ENCODE measurements at places on chromosomes 3 and 15.

GRCh38 chr3:28136607-28137216 lies 104.7 kb upstream of the CMC1 start:
- no peak for DNase-seq

DNA sequence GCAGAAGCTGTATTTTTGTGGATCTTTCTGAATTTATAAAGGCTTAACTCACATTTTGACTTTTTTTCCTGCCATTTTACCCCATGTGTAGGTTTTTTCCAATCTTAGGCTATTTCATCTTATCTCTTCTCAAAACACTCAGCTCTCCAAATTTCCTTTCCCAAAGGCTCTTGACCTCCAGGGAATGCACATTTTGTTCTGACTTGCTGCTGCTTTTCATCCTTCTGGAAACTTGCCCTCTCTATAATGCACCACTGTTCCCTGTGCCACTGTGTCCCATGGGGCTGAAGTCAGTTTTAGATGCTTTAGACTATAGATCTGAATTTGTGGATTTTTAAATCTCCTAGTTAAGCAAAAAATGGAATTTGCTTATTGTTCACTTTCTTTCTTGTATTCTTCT lies 9.1 kb downstream of the PYDC2 start:
- no peak for DNase-seq

- no peak for DNase-seq
These were observed 75.9 kb upstream of the FGF12 start for GRCh38 chr3:192802957-192803899.

DNA sequence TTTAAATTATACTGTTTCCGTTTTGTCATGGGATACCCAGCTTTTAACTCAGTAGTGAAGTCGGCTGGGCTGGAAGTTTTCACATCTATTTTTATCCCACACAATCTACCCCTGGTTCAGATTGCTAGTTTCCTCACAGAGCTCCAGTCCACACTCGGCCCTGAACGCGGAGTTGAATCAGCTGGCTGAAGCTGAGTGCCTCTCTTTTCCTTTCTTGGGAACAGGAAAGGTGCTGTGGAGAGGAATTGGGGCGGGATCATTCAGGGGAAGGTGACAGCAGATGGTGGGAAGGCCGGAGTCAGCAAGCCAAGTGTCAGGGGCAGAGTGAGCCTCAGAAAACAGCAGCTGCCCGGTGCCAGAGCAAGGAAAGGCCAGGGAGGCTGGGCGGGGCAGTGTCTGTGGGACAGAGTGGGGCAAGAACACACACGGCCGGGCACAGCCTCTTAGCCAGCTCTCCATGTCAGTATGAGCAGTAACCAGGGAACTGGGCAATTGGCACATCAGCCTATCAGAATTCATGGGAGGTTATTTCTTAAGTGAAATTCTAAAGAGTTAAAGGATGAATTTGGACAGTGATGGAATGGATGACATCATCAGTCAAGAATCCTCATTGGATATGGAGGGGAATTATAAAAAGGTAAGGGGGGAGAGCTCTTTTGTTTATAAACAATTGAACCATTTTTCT lies 135.7 kb upstream of the IL12A start:
- peak; percentile 51 for DNase-seq

DNA sequence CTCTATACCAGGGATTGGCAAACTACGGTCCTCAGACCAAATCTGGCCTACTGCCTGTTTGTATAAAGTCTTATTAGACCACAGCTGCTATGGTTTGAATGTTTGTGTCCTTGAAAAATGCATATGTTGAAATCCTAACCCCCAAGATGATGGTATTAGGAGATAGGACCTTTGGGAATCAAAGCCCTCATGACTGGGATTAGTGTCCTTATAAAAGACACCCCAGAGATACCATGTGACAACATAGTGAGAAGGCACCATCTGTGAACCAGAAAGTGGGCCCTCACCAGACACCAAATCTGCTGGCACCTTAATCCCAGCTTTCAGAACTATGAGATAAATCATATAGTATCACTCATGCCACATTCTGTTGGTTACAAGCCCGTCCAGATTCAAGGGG lies 7.4 kb downstream of the HMCES start:
- DNase-seq: no peak

DNA sequence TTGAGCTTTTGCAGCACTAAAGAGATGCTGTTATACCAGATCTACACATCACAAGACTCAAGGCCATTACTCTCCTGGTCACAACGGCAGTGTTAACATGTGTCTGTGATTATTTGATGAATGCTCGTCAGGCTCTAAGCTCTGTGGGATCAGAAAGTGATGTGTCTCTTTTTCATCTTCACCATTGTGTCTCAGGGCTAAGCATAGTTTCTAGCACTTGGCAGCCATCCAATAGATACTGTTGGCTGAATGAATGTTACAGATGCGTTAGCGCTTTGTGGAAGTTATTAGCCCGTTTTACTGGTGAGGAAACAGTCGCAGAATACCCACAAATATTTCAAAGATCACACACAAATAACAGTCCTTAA lies 1.2 kb upstream of the FAM81A start:
- DNase-seq: no peak

- DNase-seq: no peak
These were observed 5.5 kb downstream of the IQSEC1 start for GRCh38 chr3:13067778-13068177.

GRCh38 chr3:147393261-147393942 lies 12.9 kb downstream of the ZIC4 start:
- peak; percentile 68 for DNase-seq

DNA sequence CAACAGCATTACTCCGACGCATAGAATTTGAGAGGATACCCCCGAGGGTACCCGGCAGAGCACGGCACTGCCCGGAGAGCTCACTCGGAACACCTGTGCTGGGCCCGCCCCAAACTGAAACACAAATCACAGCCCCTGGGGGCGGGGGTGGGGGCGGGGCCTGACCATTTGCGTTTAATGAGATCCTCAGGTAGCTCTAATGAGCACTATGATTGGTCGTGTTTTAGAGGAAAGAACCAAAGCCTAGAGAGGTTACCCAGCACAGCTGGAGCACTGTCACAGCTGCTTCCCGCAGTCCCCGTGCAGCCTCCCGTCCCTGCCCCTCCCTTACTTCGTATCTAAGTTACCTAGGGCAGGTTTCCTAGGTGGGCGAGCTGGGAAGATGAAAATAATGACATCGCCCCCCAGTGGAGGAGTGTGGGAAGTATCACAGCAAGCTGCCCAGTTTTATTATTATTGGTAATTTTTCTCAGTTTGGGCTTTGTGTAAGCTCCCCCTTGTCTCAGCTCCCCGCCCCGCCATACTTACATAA lies 187.1 kb downstream of the PDE8A start:
- peak; percentile 8 for DNase-seq

- no peak for DNase-seq
These were observed 59.0 kb downstream of the EPHB3 start for GRCh38 chr3:184620475-184621119.

DNA sequence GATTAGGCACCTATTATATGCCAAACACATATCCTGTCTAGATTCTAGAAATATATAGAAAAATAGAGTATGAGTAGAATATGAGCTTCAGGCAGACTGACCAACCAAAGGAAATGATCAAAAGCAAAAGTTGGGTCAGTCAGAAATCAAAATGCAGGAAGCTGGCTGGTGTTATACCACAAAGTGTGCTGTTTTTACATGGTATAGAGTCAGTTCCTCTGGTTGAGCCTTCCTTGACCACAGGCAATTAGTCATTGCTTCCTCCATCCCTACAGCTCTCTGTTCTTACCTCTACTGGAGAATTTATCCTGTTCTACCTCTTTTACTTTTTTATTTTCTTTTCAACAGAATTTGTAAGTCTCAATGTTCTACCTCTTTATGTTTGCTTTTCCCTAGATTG lies 149.8 kb downstream of the TMCO5A start:
- no peak for DNase-seq

- DNase-seq: no peak
These were observed 297.4 kb upstream of the GBE1 start for GRCh38 chr3:82058809-82059208.

- no peak for DNase-seq
These were observed 36.2 kb downstream of the SEMA5B start for GRCh38 chr3:122991236-122991985.

DNA sequence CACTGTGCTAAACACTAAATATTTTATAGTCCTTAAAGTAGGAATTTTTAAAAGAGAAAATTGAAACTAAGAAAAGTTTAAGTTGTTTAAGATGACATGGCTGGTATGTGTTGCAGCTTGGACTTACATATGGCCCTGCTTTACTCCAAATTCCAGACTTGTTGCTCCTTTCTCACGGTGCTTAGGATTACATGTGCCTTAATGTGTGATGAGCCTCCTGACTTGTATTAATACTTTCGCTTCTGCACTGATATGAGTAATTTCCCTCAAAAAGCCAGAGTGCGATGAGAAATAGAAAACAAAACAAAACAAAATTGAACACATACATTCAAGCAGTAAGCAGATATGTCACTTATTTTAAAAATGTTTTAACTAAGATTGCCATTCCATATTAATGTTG lies 250.2 kb downstream of the VGLL3 start:
- no peak for DNase-seq

DNA sequence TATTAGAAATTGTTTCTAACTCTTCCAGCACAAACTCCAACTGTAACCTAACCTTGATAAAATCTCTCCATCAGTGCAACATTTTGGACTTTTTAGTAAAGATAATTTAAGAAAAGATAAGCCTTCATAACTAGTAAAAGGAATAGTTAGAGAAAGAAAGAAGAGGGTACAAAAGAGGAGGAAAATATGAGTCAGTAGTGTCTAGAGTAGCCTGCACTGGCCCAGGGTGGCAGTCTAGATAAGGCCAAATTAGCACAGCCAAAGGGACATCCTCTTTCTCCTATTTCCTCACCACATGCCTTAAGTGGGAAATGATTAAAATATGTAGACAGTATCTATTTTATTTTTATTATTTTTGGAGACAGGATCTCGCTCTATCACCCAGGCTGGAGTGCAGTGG lies 3.7 kb downstream of the PROS1 start:
- no peak for DNase-seq

GRCh38 chr3:47605652-47606051 lies 27.0 kb upstream of the CSPG5 start:
- DNase-seq: no peak

GRCh38 chr3:43503067-43503728 lies 118.6 kb downstream of the ANO10 start:
- no peak for DNase-seq

DNA sequence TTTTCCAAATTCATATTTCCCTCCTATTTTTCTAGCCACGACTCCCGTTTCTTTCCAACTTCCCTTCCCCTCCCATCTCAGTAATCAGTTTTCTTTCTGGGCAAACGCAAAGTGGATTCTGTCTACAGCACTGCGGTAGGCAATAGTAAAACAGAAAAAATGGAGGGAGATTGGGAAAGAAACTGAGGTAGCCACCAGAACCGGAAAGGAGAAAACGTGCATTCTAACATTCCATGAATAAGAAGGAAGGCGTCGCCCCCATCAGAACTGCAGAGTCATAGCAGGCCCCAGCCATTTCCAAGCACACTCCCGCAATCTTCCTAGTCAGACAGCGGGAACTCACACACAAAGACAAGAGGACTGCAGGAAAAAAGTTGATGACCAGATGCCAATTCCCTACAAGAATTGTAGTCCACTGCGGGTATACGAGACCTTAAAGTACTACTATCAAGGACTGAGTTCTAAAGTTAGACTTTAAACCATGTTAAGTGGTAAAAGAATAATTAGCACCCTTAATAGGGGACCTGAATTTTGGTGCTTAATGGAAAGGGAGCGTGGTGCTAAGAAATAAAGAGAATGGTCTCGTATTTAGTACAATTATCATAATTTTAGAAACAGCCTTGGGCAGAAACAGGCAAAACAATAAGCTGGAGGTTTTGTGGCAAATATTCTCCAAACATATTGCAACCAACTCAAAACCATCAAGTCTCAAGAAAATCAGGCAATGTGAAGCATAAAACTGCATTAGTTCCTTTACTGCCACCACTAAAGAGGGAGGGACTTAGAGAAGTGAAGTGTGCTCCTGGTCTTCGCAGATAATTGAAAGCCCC lies 1.4 kb downstream of the PFN2 start:
- peak; percentile 55 for DNase-seq

GRCh38 chr3:114460459-114460858 lies 166.6 kb downstream of the TIGIT start:
- no peak for DNase-seq

DNA sequence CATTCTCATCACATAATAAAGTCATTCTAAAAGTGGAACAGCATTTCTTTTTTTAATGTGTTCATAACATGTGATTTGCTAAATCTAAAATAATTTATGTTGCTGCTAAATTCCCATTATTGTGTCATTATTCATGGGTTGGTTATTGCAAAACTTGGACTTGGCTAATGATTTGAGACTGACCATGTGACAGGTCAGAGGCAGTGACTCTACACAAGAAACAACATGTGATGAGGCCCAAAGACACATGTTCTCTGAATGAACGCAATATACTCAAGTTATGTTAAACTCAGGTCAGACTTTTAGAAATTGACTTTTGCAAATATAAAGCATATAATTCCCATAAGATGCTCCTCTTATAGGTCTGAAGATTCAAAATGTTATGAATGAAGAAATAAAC lies 566.1 kb downstream of the TBL1XR1 start:
- no peak for DNase-seq

DNA sequence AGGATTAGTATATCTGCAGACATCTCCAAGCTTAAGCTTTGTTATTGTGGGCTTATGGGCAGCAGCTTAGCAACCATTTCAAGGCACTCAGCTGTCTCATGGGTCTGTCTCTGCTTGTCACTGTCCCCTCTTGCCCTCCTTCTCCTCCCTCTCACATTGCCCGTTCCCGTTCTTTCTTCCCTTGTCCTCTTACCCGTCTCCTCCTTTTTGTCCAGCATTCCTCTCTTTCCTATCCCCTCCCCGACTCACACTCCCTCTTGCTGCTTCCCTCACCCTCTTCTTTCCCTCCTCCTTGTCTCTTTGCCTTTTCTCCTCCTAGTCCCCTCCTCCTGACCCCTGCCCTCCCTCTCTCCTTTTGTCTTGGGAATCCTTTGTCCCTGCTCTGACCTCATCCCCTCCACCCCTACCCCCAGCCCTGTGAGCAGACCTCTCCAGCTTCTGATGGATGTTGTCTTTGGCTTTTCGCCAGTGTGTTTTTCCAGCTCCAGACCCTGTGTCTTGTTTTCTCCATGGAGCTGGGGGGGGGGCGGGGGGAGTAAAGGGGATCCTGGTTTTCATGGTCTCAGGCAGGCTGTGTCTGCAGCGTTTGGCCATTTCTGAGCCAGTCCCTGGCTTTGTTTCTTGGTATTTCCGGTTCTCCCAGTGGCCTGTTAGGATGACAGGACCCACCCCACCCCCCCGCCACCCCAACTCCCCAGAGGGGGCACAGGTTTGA lies 47.9 kb upstream of the TRAK1 start:
- no peak for DNase-seq

GRCh38 chr15:64774629-64775493 lies 528 bp downstream of the RBPMS2 start:
- no peak for DNase-seq

DNA sequence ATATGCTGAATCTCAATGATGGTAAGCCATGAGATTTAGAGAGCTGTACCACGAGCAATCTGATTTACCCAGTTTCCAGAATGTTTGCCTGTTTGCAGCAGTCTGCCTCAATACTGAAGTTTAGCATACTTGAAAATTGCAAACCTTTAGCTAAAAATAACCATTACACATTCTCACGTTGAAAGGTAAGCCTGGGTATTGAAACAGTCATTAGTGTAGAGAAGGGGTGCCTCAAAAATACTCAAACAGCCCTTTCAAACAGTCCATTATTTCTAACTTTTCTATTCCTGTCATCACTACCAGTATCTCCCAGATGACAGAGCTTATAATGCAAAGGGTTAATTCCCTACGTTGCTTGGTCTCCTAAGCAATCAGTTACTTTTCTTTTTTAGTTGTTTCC lies 111.8 kb upstream of the MBNL1 start:
- DNase-seq: no peak

GRCh38 chr15:76991048-76991447 lies 3.9 kb upstream of the PSTPIP1 start:
- DNase-seq: no peak

Measured in nucleus accumbens (tissue), 56 donors.